ENCODE measurements at places on chromosomes 16 and 17. TPM values are rescaled to one million over a fixed set of nuclear protein-coding genes. Genes with fewer than 3 reads are reported as not detected.

Gene DUSP3
- total RNA-seq: 33.3 TPM

Gene TSPAN10
- 1.6 TPM for total RNA-seq

Gene KRT31
- not detected for total RNA-seq

Gene HSF5
- 0.05 TPM for total RNA-seq

Gene CES5A
- not detected for total RNA-seq
